Activated T-cell treated with anti-CD3 and anti-CD28 coated beads for 4 hours (primary cell): ENCODE measurements at places on chromosomes 3 and 15.

DNA sequence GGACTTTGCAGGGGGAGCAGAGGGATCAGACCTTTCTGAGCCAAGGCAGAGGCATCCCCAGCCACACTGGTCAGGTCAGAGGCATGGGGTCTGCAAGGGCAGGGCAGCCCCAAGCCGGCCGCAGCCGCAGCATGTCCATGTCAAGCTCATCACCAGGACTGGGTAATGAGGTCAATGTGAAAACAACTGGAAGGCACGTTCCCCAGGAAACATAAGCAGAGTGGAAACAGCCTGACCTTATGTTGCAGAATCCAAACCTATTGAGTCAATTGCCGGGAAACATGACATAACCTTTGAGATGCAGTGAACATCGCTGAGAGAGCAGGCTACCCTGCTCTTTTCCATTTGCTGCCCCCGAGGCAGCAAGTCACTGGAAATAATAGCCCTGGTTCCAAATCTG lies 315.1 kb upstream of the IGF1R start:
- no peak for DNase-seq

GRCh38 chr3:153625506-153625905 lies 463.5 kb downstream of the RAP2B start:
- DNase-seq: no peak

DNA sequence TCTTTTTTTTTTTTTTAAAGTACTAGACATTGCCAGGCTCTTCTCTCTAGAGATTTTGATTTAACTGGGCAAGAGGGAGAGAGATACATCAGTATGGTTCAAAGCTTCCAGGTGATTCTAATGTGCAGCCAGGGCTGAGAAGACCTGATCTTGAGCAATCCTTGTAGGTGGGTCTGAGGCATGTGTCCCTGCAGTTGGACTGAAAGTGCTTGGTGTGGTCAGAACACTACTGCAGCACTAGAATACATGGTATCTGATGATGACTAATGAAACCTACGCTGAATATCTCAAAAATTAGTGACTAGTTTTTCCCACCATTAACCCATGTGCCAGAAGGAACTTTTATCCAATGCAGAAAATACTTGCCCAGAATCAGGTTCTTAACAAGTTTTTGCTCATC lies 34.4 kb upstream of the MYO5C start:
- DNase-seq: no peak

DNA sequence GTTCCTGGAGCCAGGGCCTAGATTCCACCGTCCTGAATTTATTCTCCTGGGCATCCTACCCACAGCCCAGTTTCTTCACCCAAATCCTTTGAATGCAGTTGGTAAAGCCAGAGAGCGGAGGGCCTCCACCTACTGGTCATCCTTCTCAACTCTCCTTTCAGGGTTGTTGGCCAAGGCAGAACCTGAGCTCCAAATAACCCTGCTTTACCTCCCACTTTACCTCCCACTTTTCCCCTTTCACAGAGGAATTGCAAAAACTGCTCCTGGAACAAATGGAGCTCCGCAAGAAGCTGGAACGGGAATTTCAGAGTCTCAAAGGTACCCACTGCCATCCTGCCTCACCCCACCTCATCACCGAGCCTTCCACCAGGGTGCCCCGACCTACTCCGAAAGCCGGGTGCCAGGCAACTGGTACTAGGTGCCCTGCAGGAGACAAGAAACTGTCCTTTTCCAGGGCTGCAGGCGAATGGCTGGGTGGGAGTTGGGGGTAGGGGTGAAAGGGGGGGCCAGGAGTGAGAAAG lies 6.8 kb downstream of the SKOR1 start:
- DNase-seq: no peak

DNA sequence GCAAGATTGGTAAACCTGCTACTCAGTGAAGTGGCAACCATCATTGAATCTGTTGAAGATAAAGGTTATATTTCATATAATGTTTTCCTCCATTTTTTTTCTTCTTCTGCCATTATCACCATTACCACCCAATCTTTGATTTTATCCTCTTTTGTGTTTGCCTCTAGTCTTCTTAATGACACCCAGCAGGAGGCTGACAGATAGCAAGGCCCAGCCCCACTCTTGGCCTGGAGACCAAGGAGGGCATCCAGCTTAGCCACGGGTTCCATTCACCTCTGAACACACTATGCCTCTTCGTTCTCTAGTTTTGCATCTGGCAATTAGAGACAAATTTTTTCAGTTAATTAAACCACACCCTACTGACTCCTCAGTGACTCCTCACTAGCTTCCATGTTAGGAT lies 129.7 kb downstream of the TPRG1 start:
- DNase-seq: no peak

GRCh38 chr3:1216856-1217255 lies 124.0 kb downstream of the CNTN6 start:
- DNase-seq: no peak

DNA sequence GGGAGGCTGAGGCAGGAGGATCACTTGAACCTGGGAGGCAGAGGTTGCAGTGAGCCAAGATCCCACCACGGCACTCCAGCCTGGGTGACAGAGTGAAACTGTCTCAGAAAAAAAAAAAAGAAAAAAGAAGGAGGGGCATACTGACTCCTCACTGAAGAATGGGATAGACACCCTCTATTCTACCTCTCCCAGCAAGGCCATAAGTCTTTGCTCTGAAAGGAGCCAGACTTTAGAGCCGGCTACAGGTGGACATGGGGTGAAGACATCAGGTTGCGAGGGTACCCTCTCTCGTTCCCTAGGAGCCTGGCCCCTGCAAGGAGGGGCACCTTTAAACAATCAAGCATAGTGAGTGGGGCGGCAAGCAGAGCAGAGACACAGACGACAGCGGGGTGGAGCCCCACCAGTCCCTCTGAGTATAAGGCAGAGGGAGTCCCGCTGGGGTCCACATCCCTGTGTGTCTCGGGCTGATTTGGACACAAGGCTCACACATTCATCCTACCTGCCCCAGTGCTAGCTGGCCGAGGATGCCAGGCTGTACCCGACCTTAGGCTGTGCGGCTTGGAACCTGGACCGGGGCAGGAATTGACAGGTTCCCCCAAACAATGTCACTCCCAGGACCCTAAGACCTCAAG lies 1.1 kb downstream of the GRAMD2A start:
- no peak for DNase-seq

DNA sequence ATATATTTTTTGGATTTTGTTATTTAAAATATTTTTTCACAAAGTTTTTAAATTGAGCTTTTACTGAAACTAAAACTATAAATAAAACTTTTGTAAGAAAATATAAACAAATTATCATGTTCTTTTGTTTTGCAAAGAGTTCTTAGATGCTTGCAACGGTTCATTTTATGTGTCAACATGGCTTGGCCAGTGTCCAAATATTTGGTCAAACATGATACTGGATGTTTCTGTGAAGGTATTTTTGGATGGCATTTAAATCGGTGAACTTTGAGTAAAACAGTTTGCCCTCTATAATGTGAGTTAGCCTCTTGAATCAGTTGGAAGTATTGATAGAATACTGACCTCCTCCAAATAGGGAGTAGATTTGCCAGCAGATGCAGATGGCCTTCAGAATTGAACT lies 612.6 kb upstream of the NECTIN3 start:
- DNase-seq: no peak

GRCh38 chr3:175868626-175869025 lies 1009.5 kb downstream of the NAALADL2 start:
- DNase-seq: no peak

GRCh38 chr3:137201066-137201465 lies 243.3 kb downstream of the IL20RB start:
- no peak for DNase-seq

DNA sequence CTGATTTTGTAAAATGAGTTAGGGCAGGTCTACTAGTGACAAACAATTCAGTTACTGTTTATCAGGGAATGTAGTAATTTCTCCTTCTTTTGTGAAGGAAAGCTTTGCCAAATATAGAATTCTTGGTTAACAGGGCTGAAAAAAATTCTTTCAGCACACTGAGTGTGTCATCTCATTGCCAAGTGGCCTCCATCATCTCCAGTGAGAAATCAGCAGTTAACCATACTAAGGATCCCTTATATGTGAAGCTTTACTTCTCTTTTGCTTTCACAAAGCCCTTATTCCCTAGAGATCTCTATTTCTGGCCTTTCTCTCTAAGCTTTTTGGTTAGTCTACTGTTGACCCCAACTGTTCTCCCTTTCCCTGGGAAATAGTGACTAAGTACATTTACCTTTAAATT lies 269.1 kb downstream of the SCAPER start:
- DNase-seq: no peak

GRCh38 chr15:85792102-85792731 lies 2.5 kb downstream of the KLHL25 start:
- DNase-seq: no peak

DNA sequence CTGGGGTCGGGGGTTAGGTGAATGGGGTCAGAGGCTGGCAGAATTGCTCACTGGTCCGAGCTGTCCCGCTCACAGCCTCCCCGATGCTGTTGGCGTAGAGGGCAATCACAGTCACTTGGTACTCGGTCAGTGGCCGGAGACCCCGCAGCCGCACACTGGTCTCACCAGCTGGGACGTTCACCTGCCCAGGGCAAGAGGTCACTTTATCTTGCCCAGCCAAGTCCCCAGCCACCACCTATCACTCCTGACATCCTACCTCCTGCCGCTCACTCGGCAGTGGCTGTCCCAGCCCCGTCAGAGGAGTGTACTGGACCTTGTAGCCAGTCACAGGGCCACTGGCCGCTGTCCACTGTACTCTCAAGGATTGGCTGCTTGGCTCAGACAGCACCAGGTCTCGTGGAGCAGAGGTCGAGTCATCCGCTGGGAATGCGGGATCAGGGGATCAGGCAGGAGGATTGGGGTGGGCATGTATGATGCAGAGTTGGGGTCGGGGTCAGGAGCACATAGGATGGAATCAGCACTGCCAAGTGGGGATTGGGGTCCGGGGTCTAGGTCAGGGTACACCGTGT lies 2.5 kb downstream of the COL7A1 start:
- no peak for DNase-seq

GRCh38 chr3:124149771-124150170 lies 157.8 kb upstream of the ROPN1 start:
- DNase-seq: no peak

GRCh38 chr15:93219859-93220420 lies 130.9 kb upstream of the RGMA start:
- DNase-seq: no peak

GRCh38 chr3:64595253-64595694 lies 92.5 kb downstream of the ADAMTS9 start:
- no peak for DNase-seq

- DNase-seq: no peak
Observed at GRCh38 chr3:19527746-19528145, 379.4 kb downstream of the KCNH8 start.

GRCh38 chr3:126200534-126200933 lies 20.1 kb upstream of the ALDH1L1 start:
- DNase-seq: no peak

GRCh38 chr3:32857921-32858320 lies 40.1 kb downstream of the TRIM71 start:
- DNase-seq: no peak

- DNase-seq: no peak
Observed at GRCh38 chr3:127458696-127459604, 131.6 kb downstream of the TPRA1 start.

- no peak for DNase-seq
Observed at GRCh38 chr3:32973982-32974381, 22.5 kb downstream of the CCR4 start.

DNA sequence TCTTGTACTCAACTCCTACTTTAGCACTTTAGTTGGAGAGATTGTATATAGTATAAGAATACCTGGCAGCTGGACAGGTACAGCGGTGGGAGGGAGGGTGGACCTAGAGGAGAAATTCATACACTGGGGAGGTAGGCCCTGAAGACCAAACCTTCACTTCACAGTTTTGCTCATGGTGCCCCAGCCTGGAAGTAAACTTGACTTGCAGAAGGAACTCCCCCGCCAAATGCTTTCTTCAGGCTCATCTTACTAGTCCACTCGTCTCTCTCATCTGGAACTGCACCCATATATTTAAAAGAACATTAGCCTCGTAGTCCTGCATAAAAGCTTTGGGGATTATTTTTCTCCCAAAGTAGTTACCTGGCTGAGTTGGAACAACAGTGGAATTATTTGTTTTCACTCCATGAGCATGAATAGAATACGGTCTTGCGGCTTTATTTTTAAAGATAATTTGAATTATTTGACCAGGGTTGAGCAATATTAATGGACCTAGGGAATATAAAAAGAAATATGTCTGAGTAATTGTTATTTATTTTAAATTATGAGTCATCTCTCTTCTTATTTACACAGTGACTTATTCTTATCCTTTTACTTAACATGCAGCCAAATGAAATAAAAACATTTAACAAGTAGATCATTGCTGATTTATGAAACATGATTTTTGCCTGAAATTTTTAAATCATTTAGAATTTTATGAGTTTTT lies 25.5 kb upstream of the CP start:
- no peak for DNase-seq

DNA sequence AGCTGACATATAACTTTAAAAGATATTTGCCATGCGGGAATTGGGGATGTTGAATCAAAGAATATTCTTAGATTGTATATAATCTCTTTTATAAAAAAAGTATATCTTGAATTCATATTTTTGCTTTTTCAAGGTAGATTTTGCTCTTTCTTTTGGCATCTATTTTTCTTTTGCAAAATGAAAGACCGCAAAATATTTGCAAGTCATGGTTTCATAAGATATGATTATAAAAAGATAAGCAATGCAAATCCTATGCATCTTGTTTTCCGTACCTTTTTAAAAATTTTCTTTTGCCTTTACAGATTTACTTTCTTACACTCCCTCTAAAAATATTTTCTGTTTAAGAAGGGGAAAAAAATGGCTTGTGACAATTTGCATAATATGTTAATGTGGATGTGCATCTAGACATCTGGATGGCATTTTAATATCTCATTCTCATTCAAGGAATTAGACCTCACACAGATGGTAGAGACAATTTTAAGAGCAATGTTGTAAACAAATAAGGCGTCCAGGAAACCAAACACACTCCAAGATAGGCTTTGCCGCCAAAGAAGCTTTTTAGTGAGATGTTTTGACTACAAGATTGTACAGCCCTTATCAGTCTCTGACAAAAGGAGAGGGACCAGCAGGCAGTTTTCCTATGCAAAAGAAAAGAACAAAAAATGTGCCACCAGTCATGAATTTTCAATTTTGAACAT lies 371.1 kb downstream of the CHL1 start:
- no peak for DNase-seq

- no peak for DNase-seq
Observed at GRCh38 chr3:157542711-157543500, 39.7 kb upstream of the VEPH1 start.

DNA sequence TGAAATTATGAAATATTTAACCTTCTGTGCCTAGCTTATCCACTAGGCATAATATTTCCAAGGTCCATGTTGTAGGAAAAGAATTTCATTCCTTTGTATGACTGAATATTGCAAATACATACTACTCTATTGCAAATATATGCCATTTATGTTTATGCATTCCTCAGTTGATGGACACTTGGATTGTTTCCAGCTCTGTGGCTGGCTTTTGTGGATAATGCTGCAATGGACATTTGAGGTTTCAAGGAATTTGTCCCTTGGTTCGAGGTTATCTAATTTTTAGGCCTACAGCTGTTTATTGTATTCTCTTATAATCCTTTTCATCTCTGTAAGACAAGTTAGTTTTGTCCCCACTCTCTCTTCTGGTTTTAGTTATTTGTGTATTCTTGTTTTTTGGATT lies 7.7 kb upstream of the AADACL2 start:
- DNase-seq: no peak
